ENCODE measurements at places on chromosomes 7 and 10.

DNA sequence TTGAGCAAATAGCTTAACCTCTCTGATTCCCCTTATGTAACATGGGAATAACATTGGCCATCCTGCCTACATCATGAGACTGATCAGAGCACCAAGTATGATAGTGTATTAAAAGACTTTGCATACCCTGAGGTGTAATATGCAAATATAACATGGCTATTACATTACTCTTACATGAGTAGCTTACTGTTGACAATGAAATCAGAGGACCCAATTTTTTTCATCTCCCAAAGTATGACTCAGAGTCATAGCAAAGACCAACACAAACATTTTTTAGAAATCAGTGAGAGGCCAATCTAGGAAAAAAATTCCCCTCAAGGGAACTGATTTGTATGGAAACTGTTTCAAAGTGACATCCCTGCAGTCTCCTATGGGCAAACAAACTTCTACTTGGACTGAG is 47.0 kb upstream of the TMEM140 start:
- DNase-seq = no peak

GRCh38 chr10:109062371-109062770 is 860.9 kb downstream of the XPNPEP1 start:
- DNase-seq = no peak

DNA sequence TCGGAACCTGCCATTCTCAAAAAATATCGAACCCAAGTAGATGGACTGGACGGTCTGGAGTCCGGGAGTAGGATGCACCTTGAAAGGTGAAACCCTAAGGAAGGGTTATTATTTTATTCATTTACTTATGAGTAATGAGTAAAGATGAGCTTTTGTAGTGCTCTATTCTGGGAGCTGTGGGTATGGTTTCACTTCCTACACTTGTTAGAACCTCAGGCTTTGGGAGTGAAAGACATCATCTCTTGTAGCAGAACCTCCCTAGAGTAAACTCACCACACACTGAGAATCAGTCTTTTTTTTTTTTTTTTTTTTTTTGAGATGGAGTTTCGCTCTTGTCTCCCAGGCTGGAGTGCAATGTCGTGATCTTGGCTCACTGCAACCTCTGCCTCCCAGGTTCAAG is 389.4 kb upstream of the AUTS2 start:
- DNase-seq = no peak

- no peak for DNase-seq
Observed at GRCh38 chr10:113540845-113541548, 11.9 kb upstream of the HABP2 start.

GRCh38 chr7:107815254-107815882 is 12.3 kb upstream of the SLC26A3 start:
- DNase-seq = no peak

DNA sequence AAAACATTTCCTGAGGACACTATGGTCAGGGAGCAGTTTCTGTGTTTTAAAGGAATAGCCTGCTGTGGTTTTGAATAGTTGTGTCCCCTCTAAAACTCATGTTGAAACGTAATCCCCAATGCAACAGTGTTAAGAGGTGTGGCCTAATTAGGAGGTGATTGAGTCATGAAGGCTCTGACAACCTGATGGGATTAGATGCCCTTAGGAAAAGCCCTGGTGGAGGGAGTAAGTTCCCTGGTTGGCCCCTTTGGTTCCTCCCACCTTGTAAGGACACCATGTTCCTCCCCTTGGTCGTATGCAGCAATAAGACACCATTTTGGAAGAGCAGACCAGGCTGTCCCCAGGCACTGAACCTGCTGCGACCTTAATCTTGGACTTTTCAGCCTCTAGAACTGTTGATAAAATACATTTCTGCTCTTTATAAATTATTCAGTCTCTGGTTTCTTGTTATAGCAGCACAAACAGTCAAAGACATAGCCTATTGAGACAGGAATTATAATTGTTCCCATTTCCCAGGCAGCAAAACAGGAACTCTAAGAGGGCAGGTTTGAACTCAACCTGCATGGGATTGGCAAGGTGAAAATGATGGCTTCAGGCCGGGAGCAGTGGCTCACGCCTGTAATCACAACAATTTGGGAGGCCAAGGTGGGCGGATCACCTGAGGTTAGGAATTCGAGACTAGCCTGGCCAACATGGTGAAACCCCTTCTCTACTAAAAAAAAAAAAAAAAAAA is 20.5 kb upstream of the TNS3 start:
- DNase-seq = no peak

DNA sequence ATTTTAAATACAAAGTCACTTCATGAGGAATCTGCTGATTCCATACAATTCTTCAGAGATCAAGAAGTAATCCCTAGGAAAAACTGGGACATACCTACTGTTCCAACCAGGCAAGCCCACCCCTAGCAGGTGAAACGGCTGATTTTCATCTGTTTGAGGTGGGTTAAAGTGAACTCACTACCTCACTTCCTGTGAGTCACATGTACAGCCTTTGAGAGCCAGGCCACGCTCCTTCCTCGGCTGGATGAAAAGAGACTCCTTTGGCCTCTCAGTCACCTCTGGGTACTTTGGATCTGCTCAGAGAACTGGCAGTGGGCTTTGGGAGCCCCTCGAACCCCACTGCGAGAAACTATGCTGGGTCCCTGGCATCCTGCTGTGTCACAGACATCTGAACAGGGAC is 68.2 kb downstream of the CHST15 start:
- no peak for DNase-seq

GRCh38 chr7:29130096-29130495 is 16.2 kb downstream of the CPVL start:
- DNase-seq = no peak

GRCh38 chr10:132030898-132031463 is 34.8 kb upstream of the JAKMIP3 start:
- DNase-seq = no peak

DNA sequence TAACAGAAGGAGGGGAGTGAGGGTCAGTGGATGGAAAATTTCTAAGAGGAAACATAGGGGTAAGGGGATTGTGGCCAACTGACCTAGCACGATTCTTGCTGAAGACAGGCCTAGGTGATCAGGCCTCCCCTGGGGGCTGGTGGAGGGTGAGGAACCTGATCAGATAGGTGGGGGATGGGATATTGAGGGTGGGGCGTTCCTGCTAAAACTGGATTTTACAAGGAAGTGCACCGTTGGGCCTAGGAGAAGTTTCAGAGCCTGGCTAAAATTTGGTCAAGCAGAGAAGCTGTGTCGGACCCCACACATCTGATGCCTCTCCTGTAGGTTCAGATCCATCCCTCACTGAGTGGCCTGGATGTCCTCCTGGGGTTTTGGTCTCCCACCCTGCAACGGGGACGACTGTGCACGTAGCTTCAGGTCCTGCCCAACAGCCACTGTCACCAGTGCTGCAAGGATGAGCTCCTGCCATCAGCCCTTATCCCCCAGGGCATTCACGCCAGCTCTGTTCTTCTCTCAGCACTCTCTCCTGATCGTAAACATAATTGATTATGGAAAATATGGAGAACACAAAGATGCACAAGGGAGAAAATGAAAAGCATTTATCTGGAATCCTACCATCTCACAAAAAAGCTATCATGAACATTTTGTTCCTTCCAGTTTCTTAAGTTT is 89.9 kb downstream of the ADCY1 start:
- no peak for DNase-seq

GRCh38 chr10:43653746-43654145 is 5.1 kb upstream of the ZNF32 start:
- DNase-seq = no peak

DNA sequence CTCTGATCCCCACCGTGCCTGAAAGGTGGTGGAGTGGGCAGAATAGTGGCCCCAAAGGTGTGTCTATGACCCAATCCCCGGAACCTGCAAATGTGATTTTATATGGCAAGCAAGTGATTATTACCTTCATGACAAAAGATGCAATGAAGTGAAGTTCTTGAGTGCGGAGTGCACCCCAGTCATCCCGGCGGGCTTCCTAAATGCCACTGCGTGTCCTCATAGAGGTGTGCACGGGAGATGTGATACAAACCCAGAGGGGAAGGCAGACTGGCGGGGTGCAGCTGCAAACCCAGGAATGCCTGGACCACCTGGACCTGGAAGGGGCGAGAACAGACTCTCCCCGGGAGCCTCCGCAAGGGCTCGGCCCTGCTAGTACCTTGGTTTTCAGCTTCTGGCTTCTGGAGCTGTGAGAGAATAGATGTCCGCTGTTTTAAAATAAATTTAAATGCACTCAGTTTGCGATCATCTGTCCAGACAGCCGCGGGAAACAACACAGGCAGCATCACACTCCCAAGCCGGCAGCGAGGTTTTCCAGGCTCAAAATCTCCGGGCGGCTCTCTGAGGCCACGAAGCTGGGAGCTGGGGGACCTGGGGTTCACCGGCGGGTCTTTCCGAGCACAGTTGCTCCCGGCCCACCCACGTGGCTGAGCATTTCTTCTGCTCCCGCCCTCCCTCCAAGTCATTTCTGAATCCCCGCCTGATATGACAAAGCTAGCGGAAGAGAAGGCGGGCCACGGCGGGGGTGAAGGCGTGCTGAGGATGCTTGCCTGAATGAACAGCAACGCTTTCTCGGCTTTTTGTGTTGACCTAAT is 50.4 kb upstream of the EBF3 start:
- no peak for DNase-seq

DNA sequence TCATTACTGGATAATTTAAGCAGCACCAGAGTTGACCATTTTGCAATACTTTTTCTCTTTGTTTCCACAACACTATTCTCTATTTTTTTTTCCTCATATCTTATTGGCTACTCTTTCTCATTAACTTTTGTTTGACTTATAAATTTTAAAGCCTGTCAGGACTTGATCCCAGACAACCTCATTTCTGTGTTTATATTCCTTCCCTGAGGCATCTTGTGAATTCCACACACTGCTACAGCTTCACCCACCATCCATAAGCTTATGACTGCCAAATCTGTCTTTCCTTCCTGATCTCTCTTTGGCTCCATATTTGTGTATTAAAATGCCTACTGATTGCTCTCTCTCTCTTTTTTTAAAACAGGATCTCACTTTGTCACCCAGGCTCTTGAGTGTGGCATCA is 124.6 kb upstream of the MBL2 start:
- no peak for DNase-seq

DNA sequence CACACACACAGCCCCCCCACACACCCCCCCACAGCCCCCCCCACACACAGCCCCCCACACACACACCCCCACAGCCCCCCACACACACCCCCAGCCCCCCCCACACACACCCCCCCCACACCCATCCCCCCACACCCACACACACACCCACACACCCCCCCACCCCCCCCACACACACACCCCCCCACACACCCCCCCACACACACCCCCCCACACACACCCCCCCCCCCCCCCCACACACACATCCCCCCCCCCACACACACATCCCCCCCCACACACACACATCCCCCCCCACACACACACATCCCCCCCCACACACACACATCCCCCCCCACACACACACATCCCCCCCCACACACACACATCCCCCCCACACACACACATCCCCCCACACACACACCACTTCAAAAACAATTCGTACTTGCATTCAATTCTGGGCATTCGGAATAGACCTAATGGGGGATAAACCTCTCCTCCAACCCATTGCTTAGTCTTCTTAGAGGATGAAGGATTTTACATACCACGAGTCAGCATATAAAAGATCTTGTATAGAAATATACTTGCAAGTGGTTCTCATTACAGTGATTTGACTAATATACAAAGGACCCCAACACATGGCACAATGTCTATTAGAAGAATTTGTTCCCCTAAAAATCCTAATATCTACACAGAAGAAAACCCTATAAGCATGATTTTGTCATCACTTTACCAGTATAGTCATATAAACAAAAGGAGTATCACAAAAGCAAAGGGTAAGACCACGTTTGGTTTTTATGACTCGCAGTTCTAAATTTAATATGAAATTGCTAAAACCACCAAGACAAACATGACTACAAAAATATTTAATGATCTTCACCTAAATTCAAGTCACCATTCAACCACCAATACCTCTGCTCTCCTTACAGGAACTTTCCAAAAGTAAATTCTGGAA is 80.9 kb downstream of the DIP2C start:
- no peak for DNase-seq

- DNase-seq = no peak
Observed at GRCh38 chr10:72044417-72045041, 43.8 kb downstream of the SPOCK2 start.

- DNase-seq = no peak
Observed at GRCh38 chr7:150396426-150396825, 17.3 kb downstream of the ZNF775 start.

DNA sequence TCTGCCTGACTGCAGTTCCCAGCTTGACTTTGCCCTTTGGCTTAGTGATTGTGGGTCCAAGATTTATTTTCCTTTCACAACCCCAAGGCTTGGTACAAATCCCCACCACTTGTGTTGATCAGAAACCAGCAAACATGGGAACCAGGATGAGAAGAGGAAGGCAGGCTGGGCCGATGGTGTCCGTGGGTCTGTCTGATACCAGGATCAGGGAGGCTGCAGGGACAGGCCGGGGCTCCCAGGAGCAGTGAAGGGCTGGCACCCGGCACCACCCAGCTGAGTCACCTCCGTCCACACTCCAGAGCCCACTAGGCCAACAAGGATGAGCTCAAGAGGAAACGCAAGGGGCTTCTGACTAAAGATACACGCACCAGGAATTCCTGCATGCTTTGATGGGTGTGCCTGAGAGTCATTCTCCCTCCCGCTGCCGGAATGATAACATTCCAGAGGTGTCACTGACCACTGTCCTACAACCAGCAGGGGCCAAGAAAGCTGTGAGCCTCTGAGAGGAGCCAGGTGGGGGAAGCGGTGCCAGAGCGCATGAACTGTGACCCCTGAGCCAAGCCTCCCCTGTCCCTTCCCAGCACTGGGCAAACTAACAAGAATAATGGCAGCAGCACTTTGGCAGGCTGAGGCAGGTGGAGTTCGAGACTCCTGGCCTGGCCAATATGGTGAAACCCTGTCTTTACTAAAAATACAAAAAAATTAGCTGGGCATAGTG is 29.2 kb upstream of the PROSER2 start:
- no peak for DNase-seq

GRCh38 chr7:83289419-83289993 is 126.8 kb upstream of the PCLO start:
- DNase-seq = no peak

GRCh38 chr7:33558549-33559323 is 346.6 kb upstream of the BMPER start:
- DNase-seq = no peak

GRCh38 chr7:28530175-28530802 is 118.0 kb downstream of the CREB5 start:
- no peak for DNase-seq

- no peak for DNase-seq
Observed at GRCh38 chr7:40003597-40003996, 53.5 kb downstream of the CDK13 start.

DNA sequence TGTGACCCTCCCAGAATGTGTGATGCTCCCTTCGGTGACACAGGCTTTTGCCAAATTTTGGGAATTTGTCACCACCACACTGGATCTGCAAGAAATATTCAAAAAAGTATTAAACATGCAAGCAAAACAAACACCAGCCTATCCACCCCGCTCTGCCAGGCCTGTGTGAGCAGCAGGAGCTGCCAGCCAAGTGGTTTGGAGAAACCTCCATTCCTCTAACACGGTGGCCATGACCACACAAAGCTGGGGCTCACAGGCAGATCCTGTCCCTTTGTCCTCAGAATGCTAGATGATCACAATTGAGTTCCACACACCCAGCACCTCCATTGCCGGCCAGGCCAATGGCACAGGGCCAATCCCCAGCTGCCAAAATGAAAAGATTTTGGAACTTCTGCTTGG is 261.9 kb upstream of the PPP2R2D start:
- DNase-seq = no peak

- DNase-seq = no peak
Observed at GRCh38 chr7:70069977-70070376, 471.7 kb downstream of the AUTS2 start.
